ENCODE measurements at places on chromosomes 11 and 22.

DNA sequence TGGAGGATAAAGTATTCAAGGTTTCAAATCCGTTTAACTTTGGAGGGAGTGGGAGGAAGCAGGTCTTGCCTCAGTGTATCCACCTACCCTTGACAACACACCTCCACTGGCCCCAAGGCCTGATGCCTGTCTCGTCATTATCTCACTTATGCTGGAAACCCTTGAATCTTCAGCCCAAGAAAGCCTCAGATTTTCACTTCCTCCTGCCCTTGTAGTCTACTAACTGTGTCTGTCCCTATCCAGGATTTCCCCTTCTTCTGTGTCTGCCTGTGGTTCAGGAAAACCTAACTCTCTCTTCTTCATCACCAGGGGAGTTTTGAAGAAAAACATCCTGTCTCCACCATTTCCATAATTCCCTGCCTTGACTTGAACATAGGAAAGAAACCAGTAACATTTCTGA lies 56.1 kb downstream of the SYT9 start:
- no peak for DNase-seq

DNA sequence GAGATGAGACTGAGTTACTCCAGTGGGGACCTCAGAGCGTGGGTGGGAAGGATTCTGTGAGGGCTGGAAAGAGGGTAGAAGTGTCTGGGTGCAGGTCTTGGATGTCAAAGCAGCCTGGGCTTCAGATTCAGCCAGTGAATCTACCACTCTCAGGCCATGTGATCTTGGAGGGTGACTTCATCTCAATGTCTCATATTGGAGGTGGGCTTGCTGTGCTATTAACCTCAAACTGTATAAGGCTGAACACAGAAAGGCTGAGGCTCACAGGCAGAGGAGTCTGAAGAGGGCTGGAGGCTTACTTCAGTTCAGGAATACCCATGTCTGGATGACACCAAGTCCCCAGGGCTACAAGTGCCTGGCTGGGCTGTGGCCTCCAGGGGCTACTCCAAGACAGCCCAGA lies 63.4 kb downstream of the CSNK2A3 start:
- DNase-seq, result no peak

DNA sequence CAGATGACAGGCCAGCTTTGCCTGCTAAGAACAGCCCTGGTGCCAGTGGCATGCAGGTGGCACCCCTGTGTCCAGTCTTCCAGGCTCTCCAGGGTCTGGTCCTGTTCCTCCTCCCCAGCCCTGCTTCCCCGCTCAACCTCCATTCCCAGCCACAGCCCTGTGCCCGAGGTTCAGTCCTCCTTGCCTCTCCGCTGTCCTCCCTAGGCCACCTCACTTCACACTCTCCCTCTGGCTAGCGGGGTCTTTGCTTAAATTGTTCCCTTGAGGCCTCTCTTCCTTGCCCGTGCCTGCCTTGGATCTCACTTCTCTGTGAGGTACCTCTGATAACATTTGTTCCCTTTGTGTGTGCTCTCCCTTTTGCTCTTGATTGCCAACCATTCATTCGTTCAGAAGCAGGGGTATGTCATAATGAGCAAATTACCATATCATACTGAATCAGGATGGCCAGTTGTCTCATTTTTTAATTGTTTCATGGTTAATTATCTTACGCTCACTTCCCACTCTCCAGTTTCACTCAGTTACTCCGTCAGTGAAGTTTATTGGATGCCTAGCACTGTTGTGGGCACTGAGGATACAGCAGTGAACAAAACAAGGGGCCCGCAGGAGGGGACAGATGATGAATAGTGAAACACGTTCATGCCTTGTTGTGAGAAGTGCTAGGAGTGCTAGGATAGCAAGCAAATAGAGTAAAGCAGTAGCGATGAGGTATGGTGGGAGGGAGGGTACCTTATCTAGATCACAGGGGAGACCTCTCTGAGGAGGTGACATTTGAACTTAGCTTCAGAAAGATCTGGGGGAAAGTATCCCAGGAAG lies 7.4 kb downstream of the BMAL1 start:
- no peak for DNase-seq

GRCh38 chr11:134252346-134253187 lies 585 bp downstream of the THYN1 start:
- no peak for DNase-seq

- DNase-seq, result no peak
Observed at GRCh38 chr11:14058061-14058460, 95.5 kb downstream of the SPON1 start.

- DNase-seq, result no peak
Observed at GRCh38 chr22:24133187-24133965, 47.9 kb upstream of the SUSD2 start.

- DNase-seq, result no peak
Observed at GRCh38 chr11:71095294-71095850, 157.0 kb downstream of the SHANK2 start.

GRCh38 chr22:47388778-47389177 lies 626.3 kb downstream of the TBC1D22A start:
- DNase-seq, result no peak

DNA sequence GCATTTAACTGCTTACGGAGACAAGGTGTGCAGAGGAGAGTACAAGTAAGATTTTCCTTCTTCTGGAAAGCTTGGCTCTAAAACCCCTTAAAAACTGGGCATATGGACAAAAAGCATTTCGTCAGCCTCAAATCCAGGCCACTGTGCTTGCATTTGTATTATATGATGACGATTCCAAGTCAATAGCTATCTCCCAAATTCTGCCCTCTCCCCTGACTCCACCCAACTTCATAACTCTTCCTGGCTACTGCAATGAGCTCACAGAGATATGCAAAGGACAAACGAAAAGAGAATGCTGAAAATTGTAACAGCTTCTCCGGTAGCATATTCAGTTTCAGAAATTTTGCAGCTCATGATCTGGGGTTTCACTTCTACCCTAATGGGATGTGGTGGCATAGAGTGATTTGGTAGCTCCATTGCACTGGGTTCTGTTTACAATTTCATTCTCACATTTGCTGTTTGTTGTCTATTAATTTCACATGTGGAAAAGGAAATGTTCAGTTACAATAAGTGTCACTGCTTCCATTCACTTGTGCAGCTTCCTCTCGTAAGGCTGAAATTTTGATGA lies 45.6 kb upstream of the CHRM4 start:
- DNase-seq, result no peak

DNA sequence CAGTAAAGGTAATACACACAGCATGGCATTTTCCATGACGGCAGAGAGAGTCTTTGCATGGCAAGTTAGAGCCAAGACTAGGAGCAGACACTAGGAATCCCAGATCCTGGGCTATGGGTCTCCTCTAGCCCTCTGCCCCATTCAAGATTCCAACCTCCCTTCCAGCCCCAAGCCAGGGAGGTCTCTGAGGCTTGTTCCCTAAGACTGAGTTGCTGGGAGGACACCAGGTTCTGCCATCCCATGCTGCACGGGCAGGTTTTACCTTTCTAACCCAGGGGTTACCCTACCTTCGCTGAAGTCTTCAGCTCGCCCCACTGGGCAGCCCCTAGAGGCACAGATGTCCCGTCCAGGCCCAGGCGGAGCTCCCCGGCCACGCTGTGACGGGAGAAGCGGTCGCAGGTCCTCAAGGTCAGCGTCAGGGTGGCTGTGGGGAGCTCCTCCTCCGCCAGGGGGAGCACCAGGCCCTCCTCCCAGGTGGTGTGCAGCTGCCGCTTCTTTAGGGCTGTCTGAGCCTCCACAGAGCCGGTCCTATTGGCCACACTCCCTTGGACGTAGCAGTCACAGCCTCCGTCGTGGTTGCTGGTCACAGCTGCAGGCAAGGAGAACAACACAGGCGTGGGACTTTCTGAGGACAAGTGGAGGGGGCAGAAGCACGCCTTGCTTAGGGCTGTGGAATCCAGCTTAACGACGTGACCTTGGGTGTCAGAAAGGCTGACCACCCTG lies 33.8 kb downstream of the SYT13 start:
- peak; percentile 79 for DNase-seq

Measured in SJSA1 (cell line).